Suppressor macrophage treated with lipopolysaccharide for 4 hours (primary cell): ENCODE measurements at places on chromosomes 11 and 22.
A peak's percentile ranks its signal among the peaks of the same experiment; 100 is the strongest.

DNA sequence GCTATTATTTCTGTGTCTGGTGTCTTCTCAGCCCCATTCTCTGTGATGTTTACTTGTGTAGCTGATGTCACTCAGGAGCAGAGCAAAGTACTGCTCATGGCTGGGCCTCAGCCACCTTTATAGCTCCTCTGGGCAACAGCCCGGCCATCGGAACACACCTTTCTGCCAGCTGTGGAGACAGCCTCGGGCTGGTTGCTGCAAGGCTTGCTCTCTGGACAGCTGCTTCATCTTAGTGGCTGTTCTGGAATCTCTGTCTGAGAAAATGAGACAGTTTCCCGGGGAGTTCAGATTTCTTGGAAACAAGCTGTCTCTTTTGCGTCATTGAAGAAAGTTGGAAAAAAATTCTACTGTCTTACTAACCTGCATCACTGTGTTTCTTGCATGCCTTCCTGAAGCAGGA is 20.0 kb downstream of the THY1 start:
- no peak for DNase-seq

- DNase-seq, result no peak
Measured at GRCh38 chr22:44281768-44282637, 30.7 kb downstream of the SHISAL1 start.

DNA sequence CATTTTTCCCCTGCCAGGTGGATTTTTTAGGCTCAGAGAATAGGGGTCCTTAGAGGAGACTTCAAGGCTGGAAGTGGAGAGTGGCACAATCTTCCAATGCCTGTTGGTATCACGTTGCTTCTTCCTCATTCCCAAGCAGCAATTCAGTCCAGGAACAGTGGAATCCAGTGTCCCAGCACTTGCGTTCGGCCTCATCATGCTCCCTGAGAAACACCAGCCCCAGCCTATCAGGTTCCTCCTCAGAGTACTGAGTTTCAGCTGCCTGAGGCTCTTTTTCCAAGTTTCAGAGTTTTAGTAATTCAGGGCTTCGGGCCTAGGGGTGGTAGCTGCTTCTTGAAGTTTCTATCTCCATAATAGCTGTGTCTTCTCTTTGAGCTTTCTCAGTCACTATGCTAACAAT is 31.9 kb upstream of the NRGN start:
- DNase-seq, result no peak

DNA sequence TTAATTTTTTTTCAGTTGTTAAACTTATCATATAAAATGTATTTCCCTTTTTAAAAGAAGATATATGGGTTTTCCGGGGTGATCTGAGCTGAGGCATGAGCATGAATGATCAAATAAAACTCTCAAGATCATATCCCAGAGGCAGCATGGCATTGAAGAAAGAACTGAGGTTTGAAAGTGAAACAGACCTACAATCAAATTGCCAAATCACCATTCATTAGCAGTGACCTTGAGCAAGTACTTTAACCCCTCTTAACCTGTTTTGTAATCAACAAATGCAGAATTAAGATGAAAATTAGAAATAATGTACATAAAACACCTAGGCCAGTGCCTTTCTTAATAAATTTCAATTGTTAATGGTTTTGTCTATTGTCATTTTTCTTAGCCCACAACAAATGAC is 116.0 kb downstream of the RBFOX2 start:
- DNase-seq, result peak; percentile 58

- DNase-seq, result peak; percentile 73
Measured at GRCh38 chr22:50276143-50276542, 6.0 kb upstream of the MAPK11 start.

- DNase-seq, result no peak
Measured at GRCh38 chr22:24587251-24587650, 5.6 kb downstream of the LRRC75B start.

GRCh38 chr11:33687733-33688479 is 12.7 kb downstream of the C11orf91 start:
- DNase-seq, result peak; percentile 58

GRCh38 chr11:117179048-117179999 is 781 bp downstream of the SIDT2 start:
- peak; percentile 31 for DNase-seq

- DNase-seq, result no peak
Measured at GRCh38 chr11:93033093-93033492, 63.6 kb downstream of the MTNR1B start.

GRCh38 chr11:64074239-64074638 is 38.5 kb downstream of the FLRT1 start:
- peak; percentile 48 for DNase-seq

DNA sequence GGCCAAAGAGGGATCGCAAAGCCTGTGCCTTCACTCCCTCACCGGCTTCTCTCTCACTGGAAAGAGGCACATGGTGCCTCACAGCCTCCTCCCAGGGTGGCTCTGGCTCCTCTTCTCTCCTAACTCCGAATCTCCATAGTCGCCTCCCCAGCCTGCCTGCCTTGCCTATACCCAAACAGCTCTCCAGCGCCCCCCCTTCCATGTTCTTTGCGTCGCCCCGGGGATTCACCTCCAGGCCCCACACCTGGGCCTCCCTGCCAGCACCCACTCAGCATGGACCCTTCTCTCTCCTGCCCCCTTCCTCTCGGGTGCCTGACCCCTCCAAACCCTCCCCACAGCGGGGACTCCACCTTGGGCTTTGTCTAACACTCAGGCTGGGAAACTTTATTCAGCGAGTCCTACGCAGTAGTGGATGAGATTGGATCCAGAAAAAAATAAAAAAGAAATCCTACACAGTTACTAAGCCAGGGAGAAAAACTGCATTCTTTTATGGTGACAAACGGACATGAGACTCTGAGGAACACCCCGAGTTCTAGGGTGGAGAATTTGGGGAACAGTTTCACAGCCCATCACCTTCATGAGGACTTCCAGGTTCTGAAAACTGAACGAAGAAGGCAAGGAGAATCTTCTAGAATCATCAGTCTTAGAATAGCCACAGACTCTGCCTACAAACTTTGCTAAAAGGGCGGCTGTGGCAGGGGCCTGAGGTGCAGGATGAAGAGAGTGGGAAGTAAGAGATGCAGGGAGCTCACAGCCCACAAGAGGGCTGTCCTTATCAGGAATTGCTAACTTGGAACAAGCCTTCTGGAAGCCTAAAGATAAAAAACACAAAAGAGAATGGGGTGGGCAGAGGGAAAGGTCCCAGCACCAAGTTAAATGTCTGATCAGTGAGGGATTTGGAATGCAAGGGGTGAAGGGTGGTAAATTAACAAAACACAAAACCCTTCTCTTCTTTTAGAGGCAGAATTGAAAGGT is 5.3 kb downstream of the PPM1F start:
- DNase-seq, result peak; percentile 24

GRCh38 chr11:66688561-66689534 is 11.2 kb upstream of the RBM4B start:
- no peak for DNase-seq

DNA sequence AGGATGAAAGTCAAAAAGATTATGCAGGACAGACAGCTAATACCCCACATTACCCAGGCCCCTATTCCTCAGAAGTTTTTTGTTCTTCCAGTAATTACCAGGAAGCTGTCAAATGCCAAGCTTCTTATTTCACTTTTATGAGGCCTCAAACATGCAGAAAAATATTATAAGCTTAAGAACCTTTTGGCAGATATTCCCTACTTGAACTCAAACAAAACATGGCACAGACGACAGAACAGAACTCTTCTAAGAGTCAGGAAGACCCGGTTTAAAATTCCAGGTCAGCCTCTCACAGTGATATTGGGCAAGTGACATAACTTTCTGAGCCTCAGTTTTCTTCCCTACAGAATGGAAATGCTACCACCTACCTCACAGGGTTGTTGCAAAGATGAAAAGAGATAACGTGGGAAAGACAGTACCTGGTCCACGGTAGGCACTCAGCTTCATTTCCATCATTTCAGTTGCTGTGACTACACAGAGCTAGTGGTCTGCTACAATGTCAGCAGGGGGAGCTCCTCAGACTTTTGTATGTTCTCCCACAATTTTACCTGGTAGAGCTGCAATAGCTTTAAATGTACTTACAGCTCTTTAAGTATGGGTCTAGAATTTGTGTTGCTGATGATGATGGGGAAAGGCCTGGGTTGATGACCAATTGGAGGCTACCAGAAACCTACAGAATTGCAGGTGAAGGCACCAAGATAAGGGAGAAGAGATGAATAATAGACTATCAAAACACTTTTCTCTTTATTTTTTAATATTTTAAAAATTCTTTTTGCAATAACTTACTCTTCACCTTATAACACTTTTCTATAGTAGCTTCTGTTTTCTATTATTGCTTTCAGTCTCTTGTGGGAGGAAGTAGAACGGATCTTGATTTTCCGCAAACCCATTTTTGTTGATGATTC is 98.3 kb upstream of the CHRM4 start:
- DNase-seq, result peak; percentile 32

GRCh38 chr22:20226760-20227350 is 41.3 kb downstream of the RTN4R start:
- DNase-seq, result no peak

DNA sequence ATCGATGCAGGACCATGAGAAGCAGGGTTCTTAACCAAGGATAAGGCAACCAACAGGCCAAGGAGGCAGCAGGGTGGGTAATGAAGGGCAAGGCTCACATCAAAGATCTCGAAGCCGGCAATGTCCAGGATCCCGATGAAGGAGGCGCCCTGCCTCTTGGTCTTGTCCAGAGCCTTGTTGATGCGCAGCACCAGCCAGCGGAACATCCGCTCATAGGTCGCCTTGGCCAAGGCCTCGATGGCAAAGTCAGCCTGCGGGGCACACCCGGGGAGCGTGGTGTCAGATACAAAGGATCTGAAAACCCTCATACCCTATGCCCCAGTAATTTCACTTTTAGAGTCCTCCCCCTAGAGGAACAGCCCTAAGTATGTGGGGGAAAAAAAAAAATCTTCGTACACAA is 63.5 kb downstream of the APOL1 start:
- no peak for DNase-seq

GRCh38 chr11:94785509-94785908 is 17.4 kb downstream of the AMOTL1 start:
- DNase-seq, result no peak

DNA sequence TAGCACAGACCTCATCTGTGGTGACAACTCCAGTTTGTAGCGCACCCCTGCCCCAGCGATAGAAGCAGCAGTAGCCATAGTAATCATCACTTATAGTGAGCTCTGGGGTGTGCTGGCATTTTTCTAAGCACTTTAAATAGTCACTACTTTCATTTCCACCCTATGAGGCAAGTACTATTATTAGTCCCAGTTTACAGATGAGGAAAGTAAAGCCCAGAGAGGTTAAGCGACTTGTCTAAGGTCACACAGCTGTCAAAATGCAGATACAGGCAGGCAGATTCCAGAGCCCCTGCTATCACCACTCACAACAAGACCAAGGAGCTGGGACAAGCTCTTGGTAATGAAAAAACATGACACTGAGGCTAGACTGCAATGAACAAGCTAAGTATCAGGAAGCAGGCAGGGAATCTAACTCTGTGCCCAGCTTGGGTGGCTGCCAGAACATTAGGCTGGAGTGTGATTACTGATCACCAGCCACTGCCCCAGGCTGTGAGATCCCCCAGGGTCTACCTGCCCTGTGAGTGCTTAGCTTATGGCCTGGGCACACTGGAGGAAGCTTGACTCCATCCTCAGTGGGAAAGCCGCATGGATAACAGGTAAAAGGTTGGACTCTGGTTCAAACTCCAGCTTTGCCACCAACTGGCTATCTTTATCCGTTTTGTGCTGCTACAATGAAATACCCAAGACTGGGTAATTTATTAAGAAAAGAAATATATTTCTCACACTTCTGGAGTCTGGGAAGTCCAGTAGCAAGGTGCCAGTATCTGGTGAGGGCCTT is 561.1 kb downstream of the MN1 start:
- DNase-seq, result no peak

DNA sequence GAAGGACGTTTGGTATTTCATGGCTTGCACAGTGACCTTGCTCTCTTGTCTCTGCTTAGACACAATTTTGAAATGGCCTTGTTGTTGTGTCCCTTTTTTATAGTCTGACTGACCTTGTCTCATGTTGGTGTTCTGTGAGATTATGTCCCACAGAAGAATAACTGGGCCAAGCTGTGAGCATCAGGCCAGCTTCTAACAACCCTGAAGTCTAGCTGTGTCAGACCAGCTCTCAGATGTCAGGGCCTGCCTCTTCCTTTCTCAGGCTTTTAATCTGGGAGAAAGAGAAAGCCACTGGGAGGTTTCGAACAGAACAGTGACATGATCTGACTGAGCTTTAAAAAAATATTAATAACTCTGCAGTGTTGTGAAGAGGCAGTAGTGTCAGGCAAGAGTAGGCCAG is 2.0 kb upstream of the UEVLD start:
- no peak for DNase-seq

DNA sequence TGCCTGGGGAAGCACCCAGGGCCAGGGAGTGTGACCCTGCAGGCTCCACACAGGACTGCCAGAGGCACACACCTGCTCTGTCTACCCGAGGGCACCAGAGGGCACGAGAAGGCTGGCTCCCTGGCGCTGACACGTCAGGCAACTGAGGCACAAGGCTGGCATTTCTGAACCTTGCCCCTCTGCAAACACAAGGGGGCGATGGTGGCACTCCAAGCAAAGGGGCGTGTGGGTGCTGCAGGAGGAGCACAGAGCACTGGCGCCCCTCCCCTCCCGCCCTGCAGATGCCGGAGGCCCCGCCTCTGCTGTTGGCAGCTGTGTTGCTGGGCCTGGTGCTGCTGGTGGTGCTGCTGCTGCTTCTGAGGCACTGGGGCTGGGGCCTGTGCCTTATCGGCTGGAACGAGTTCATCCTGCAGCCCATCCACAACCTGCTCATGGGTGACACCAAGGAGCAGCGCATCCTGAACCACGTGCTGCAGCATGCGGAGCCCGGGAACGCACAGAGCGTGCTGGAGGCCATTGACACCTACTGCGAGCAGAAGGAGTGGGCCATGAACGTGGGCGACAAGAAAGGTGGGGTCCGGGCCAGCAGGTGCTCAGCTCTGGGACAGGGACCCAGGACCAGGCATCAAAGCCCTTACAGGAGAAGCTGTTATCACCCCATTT is 20.8 kb upstream of the TXNRD2 start:
- DNase-seq, result peak; percentile 69

DNA sequence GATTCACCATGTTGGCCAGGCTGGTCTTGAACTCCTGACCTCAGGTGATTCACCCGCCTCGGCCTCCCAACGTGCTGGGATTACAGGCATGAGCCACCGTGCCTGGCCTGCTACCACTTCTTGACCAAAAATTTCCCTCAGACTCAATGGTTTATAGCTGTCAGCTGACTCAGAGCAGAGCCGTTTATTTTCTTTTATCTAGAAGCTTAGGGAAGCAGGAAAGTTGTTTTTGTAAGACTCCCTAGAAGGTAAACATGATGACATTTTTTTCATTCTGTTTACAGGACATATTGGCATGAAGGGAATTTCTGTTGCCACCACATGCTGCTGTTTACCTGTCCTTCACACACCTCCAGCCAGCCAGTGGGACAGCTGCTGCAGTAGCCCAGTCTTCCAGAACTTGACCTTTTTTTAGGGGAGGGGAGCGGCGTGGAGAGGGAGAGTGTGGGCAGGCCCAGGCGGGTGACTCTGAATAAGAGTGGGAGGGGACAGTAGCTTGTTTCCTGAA is 56.1 kb upstream of the PTPRJ start:
- DNase-seq, result peak; percentile 48
